Osteoblast (primary cell): ENCODE measurements at places on chromosomes 2 and 18.

- DNase-seq: no peak
Measured at GRCh38 chr18:8834881-8835280, 129.5 kb downstream of the MTCL1 start.

DNA sequence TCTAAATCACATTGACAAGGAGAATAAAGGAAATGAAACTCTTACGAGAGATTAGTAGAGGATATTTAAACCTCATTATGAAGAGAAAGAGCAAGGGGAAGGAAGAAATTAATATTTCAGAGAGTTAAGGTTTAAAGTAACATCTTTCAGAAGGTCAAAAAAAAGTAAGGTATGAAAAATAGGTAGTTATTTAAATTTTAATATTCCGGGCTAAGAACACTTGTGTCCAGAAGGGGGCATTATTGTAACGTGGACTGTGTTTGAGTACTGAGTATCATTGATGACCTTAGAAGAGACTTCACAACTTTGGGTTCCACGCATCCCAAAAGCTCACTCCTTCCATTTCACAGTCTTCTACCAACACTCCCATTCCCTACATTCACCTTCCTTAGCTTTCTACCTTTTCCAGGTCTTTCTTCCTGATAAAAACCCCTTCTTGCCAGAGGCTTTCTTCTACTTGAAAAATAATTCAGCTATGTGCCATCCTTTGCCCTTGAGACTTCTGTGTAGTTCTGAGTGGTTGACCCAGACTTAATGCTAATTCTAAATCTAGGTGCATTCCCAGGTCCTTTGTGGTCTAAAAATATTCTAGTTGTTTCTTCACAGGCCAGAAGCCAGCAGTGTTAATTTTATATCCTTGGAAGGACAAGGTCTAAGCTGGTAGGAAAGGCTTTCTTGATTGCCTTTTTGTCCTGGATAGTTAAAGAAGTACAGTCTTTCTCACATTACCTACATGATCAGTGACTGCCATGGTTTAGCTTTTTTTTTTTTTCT is 16.5 kb downstream of the DYNC1I2 start:
- no peak for DNase-seq

DNA sequence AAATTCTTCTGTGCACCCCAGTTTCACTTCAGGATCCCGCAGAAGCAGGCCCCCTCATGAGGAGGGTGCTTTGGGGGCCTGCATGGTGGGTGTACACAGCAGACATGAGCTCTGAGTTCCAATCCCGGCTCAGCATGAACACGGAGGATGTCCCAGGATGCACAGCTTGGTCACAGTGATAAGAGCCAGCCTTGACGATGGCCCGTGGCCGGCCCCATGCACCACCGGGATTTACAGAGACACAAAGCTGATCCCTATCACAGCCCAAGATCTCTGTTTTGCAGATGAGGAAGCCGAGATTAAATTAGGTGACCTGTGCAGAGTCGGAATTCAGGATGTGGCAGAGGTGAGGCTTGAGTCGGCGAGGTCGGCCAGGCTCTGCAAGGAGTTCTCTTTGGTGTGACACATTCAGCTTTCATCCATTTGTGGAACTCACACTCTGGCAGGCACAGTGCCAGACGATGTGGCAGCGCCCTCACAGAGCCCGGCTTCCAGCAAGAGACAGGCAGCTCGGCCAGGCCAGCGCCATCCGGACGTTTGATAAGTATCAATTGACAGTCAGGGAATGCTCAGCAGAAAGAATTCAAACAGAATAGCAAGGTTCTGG is 456.3 kb upstream of the MYT1L start:
- no peak for DNase-seq

GRCh38 chr2:215059724-215060123 is 78.7 kb downstream of the ABCA12 start:
- no peak for DNase-seq

DNA sequence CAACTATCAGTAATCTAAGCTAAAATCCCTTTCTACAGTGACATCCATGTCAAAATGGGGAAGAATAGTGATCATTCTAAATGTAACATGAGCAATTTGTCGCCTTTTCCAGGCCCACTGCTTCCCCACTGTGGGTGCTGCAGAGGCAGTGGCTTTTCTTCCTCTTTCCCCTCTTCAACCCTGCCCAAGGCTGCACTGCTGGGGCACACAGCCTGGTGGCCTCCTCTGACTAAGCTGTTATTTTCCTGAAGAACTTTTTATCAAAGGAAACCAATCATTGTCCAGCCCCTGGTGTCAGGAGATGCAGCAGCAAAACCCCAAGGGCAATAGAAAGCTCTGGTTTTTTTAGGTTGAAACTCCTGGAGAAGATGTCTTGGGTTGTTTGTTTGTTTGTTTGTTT is 117.6 kb upstream of the KLF7 start:
- DNase-seq: no peak

- DNase-seq: peak; percentile 13
Measured at GRCh38 chr2:75100801-75101151, 98.5 kb downstream of the TACR1 start.

- no peak for DNase-seq
Measured at GRCh38 chr2:149446748-149447147, 116.4 kb downstream of the LYPD6 start.

DNA sequence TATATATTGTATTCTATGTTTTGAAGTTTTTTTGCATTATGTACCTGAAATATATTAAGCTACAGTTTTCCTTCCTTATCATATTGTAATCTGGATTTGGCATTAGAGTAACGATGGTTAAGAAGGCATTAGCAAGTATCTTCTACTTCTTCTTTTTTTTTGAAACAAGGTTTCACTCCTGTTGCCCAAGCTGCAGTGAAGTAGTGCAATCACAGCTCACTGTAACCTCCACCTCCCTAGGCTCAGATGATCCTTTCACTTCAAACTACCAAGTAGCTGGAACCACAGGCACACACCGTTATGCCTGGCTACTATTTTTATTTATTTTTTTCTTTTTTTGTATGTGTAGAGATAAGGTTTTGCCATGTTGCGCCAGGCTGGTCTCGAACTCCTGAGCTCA is 201.1 kb downstream of the ZNF804A start:
- DNase-seq: no peak

- DNase-seq: no peak
Measured at GRCh38 chr2:14180333-14180732, 452.2 kb upstream of the LRATD1 start.

GRCh38 chr2:10402653-10403215 is 45.4 kb downstream of the ODC1 start:
- no peak for DNase-seq

DNA sequence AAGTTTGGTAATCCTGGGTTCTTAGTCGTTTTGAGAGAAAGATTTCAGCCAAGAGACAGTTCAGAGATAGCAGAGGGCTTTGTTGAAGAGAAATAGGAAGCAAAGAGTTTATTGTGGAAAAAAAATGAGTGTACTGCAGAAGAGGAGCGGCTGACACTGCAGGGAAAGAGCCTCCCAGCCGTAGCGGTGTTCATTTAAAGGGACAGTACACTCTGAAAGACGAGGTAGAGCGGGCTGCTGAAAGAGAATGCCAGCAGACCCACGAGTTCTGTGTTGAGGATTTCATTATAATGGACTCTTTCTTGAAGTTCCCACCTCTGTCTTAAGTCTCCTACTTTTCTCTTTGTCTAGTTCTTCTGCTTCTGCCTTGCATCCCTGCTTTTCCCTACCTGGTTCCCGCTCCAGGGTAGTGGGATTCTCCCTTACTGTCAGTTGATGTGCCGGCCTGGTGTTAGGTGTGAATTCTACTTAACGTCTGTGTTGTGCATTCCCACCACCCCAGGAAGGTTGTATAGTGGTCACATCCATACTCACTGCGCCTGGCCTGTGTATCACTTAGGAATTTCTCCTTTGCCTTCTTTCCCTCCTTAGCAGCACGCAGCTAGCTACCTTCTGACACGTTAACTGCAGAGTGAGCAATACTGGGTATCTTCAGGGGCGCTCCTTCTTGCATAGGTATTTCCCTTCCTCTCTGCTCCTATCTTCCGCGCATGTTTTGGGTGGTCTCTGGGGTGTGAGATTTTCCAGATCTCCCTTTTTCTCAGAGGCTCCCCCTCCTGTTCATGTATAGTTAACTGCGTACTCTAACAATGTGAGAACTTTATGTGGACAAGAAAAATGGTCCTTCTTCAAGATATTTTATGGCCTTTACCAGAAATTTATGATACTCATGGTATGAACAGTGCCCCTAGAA is 164.5 kb downstream of the PTH2R start:
- no peak for DNase-seq

- DNase-seq: no peak
Measured at GRCh38 chr18:74128159-74128558, 19.5 kb downstream of the FBXO15 start.

DNA sequence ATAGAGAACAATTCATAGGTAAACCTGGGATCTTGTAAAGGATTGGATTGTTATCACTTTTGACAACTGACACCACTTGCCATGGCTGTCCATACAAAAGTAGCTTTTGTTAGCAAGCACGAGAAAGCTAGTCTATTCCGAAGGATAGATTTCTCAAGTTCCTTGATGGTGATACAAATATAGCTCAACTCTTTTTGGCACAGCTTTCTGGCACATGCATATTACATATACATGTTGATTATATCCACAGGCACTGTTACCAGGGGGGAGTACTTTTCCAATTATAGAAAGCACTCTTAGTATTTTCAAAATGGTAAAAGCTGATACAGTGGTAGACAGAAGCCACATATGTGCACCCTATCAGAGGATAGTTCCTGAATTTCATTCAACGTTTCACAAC is 168.9 kb downstream of the UPP2 start:
- DNase-seq: no peak

DNA sequence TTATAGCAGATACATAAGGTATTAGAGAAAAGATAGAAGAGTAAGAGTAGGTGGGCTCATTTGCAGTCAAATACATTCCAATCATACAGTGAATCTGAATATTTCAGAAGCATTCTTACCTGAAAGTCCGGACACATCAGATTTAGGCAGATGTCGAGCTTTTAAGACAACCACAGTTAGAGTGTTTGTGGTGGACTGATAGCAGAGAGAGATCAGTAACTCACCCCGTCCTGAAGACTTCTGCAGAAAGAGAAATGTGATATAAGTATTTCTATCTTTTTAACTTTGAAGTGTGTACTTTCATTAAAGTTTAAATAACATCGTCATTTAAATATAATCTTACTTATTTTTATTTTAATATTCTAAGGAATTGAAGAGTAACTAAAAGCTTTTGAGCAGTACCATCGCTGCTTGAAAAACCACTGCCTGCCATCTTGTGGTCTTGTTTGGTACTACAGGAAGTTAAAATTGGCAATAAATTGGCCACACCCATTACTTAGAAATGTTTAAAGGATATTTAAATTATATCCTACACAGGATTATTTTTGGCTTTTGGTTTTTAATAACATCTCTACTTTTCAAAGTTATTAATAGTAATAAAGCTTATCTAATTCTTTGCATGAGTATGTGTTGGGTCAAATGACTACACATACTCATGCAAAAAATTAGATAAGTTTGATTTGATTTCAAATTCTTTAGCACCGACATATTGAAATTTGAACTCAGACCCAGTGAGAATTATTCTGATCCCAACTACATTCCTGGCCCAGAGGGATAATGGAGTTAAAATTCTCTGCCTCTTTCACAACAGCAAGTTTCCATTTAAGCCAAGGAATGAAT is 5.5 kb downstream of the SYT4 start:
- no peak for DNase-seq

DNA sequence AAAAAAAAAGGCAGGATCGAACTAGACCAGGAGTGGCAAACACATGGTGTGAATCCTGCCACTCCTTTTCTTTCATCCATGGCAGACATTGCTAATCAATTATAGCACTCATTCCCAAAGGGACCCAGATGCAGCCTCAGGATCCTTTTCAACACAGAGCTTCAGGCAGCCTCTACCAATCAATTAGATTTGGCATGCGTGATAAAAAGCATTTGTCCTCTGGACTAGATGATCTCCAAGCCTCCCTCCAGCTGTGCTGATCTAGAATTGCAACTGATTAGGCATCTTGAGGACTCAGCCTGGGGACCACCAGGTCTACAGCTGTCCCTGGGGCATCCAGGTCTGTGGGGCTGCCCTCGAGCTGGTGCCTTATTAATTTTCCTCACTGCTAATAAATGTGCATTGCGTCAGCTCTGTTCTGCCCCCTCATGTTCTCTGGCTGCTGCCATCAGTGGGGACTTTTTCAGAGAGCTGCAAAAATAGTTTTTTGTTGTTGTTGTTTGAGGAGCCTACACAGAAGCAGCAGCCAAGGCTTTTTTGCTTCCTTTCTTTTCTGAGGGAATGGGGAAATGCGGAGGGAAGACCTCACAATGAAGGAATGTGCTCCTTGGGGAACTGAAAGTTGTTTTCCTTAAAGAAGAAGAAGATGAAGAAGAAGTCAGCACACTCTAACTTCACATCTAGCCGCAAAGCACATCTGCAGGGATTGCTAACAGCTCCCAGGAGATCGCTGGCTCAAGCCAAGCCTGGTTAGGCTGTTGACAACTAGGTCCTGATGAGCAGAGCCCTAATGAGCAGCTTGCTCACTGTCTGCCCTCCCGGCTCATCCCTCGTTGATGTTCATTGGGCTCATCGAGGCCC is 8.8 kb upstream of the ATOH8 start:
- DNase-seq: peak; percentile 88

GRCh38 chr2:29485631-29486030 is 370.4 kb downstream of the CLIP4 start:
- no peak for DNase-seq

DNA sequence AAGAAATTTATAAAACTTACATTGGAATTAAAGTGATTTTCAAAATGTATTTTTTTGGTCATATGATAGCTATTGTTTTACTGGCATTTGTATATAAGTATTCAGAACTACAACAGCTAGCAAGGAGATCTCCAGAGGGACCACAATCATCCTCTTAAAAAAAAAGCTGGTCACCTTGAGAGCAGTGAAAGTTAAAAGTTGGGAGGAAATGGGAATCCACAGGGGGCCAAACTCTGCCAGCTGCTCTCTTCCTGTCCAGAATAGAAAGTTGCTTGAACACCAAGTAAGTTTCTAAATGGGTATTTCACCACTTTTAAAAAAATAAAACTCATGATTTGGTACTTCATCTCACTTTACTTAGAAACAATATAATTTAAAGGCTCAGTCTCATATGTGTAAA is 1025.1 kb downstream of the LRP1B start:
- DNase-seq: no peak

- DNase-seq: no peak
Measured at GRCh38 chr2:219713110-219713509, 85.7 kb downstream of the SLC4A3 start.

GRCh38 chr18:63514888-63515678 is 27.1 kb upstream of the SERPINB12 start:
- no peak for DNase-seq

GRCh38 chr2:46273225-46273863 is 23.9 kb upstream of the EPAS1 start:
- DNase-seq: no peak

GRCh38 chr2:129712676-129712985 is 266.8 kb upstream of the RAB6C start:
- DNase-seq: no peak
